COR-L47 (cell line): ENCODE measurements at places on chromosomes 1 and 21.

DNA sequence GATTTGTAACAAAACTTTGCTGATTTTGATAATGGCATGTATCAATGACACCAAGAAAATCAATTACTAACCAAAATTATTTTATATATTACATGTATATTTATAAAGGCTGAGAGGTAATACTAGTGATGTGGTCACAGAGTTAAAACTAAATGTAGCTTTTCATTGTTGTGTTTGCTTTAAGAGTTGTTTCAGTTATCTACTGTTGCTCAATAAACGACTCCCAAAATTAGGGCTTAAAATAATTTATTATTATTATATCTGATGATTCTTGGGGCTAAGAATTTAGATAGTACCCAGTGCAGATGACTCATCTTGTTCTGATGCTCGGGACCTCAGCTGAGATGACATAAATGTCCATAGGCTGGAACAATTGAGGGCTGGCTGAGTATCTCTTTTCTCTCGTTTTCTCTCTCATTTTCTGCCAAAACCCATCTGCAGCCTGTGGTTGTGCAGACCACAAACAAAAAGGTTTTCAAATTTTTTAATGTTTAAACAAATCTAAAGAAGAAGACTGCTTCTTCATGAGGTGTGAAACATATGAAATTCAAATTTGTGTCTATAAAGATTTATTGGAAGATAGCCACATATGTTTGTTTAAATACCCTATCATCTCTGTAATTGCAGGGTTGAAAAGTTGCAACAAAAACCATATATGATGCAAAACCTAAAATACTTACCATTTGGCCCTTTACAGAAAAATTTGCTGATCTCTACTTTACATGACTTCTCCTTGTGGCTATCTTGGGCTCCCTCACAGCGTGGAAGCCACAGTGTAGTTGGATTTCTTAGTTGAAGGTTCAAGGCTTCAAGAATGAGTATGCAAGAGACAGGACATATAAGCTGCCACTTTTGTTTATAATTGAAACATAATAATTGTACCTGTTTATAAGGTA, 14.8 kb upstream of the PTPRC start:
- DNase-seq = no peak

DNA sequence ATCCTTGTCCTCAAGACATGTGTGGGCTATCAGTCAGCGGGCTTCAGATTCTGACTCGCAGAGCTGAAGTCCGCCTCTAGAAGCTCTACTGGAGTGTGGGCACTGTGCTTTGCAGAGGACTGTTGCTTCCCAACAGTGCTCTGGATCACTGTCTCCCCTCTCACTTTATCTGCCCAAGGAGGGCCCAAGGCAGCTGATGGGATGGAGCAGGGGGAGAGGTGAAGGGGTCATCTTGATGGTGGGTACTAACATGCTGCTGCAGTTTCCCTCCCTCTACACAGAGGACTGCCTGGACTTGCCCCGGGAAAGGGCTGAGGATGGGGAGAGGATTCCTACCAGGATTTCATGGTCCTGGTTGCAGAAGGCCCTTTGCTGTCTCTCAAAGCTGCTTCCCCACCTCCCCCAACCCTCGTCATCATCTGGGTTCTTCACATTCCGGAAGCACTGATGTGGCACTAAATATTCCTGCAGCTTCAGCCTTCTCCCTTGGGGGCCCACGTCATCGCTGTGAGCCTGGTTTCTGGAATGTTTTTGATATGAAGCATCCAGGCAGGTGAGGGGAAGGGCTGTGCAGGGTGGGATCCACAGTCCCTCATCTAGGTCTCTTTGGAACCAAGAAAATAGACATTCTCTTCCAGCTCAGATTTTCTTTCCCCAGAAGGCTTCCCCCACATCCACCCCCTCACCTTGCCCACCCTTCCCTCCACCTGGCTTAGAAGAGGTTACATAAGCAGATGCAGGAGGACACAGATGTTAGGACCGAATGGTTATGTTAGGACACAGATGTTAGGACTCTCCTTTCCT, 23.2 kb downstream of the NUAK2 start:
- DNase-seq = no peak

- no peak for DNase-seq
Observed at GRCh38 chr1:158586942-158587341, 7.2 kb upstream of the OR10X1 start.

- DNase-seq = no peak
Observed at GRCh38 chr1:109814993-109815786, 51.5 kb upstream of the EPS8L3 start.

DNA sequence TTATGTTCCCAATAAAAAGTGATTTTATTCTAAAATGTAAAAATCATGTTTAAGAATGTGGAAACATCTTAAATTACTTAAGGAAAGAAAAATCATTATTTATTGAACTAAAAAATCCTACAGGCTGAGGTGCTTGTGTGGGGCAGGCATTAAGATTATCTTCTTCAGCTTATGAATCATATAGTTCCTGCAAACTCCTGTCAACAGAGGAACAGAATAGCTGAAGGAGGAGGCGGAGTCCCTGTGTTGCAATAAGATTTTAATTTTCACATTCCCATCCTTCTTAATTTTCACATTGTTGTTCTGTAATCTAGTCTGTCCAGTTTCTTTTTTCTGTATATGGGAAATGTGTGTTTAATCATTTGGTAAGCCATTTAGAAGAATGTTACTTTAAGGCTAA, 20.6 kb upstream of the OLFML3 start:
- no peak for DNase-seq

- DNase-seq = no peak
Observed at GRCh38 chr1:157691285-157691920, 9.2 kb downstream of the FCRL3 start.

DNA sequence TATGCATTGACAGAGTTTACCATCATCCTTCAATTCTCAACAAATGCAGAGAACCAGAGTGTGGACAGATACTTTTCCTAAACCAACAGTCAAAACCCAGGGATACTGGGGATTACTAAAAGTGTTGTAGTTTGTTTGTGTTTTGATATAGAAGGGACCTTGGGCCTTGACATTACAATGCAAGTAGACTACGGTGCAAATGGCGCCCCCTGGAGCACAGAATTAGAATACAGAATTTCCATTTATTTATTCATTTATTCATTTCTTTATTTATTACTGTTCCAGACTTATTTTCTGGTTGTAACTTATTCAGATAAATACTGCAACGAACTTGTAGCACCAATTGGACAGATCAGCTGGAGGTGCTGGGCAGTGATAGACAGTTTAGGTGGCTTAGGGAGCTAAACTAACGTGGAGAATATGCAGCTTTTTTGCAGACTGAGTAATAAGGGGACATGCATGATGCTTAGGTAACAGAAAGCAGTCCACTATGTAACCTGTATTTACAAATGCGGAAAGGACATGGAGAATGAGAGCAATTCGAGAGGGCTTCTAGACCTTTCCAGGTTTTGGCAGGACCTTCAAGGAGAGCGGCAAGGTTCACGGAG, 42.6 kb downstream of the KIRREL1 start:
- peak; percentile 11 for DNase-seq

DNA sequence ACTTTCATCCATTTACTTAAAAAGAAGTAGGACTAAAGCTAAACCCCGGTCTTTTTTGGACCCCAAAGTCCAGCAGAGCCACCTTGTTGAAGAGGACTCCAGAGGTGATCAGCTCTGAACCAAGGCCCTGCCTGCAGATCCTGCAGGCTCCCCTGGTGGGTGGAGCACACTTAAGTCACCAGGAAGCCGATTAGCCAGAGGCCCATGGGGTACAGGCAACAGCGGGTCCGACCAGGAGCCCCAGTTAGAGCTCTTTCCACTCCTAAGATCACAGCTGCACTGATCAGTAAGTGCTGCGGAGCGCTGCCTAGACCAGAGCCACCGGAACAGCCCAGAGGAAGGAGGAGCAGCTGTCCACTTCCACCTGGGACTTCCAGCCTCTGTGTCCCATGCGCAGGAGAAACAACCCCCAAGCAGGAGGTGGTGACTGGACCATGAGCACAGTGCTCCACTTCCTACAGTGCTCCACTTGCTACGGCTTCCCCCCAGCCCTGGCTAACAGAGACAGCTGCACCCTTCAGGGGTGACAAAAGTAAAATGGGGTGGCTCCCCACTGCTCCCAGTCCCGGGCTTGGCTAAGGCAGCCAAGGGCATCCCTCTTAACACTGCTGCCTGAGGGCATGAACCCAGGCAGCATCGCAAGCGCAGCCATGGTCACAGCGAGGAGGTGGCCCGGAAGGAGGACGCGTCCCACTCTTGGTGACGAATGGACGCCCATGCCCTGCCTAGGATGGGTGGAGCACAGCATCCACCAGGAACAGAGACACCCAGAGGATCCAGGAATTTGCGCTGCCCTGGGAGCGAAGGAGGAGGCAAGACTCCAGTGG, 58.0 kb downstream of the NPHP4 start:
- no peak for DNase-seq

DNA sequence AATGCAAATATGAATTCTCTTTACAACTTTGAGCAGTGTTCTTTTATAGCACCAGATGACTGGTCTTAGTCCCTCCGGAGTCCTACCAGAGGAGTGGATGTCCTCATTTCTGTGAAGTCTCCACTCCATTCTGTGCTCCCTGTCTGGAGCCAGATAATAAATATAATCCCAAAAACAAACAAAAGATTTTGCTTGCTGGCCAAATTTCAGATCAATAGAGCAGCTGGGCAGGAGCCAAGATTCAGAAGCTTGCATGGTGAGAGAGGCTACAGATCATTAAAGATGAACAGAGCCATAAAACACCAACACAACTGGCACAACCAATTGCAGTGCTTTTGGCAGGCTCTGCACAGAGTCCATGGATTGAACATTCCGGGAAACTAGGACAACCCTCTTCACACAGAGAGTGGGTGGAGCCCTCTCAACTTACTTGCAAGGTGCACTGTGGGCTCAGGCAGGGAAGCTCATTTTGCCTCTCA, 231.5 kb upstream of the SNX7 start:
- peak; percentile 96 for DNase-seq

DNA sequence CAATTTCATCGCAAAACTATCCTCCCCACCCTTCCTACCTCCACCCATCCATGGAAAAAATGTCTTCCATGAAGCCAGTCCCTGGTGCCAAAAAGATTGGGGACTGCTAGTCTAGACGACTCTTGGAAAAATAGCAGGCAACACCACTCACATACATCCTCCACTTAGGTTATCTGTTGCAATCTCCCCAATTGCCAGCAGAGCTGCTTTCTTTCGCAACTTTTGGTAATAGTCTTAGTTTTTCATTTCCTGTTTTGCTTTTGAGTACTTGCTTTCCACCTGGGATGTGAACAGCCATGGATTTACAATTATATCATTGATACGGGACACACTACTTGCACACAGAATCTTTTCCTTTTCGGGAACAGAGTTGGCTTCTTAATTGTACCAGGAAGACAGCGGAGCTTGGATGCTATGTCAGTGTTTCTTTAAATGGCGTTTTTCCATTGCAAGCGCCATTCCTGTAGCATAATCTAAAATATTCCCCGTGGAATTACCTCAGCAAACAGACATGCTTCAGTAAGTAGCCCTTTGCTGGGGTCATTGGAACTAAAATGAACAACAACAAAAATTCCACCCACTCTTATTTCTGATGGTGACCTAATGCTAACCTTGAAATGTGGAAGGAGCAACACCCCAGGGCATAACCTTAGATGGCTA, 183.3 kb upstream of the ADGRL2 start:
- no peak for DNase-seq

DNA sequence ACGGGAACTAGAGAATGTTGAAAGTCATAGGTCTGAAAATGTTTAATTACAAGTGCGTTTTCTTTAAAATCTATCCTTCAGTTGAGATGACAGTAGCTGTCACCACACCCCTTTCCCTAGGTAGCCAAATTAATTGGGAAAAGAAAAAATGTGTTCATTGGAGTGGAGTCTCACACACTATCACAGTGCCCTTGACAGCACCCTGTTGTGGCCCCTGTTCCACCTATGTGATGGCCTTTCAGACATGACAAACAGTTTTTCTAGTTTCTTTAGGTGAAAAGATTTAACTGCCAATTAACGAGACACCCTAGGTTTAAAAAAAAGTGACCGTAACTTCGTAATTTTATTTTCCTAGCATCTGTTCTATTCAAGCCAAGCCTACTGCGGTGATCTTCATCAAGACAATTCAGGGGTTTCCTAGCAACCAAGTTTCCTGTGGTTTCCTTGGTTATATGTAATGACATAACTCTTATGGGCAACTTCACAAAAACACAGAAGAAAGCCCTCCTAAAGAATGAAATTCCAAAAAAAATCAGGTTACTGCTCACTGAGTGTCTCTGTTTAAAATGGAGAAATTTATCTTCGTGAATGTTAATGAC, 298.3 kb downstream of the PDE4B start:
- no peak for DNase-seq

DNA sequence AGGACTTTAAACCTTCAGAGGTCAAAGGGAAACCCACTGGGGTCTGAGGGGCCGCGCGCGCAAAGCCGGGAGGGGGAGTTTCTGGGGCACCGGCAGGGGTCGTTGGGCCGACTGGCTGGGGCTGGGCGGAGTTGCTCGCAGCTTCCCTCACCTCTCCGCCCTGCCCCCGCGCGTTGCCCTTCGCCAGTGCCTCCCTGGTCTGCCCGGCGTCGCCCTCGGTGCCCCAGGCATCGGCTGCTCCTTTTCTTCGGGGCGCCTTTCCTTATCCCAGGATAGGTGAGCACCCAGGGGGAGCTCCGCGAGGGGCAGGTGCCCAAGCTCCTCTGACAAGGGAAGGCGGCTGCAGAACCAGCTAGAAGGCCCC, 390 bp upstream of the NGF start:
- DNase-seq = no peak

GRCh38 chr1:101253976-101254674, 17.3 kb downstream of the S1PR1 start:
- no peak for DNase-seq

- no peak for DNase-seq
Observed at GRCh38 chr1:238469146-238469631, 578.5 kb upstream of the ZP4 start.

GRCh38 chr1:11383553-11384169, 95.3 kb upstream of the DISP3 start:
- DNase-seq = no peak

GRCh38 chr1:27416387-27417111, 24.1 kb downstream of the GPR3 start:
- DNase-seq = peak; percentile 85
